H1 (cell line): ENCODE measurements at places on chromosomes 12 and 14. TPM values are rescaled to one million over a fixed set of nuclear protein-coding genes. Genes with fewer than 3 reads are reported as not detected.

Gene ANG
- 2.2 and 4.3 TPM in 2 replicates for total RNA-seq

Gene RTL1
- not detected in 2 replicates for total RNA-seq

Gene LRTM2
- total RNA-seq = not detected in 2 replicates

- peaks cover 4% of the 10 kb centered on the region; the same call in 1 of the 2 replicates for H3K36me3 ChIP-seq
- DNase-seq = no peak
- no peaks in the 10 kb centered on the region for H3K27me3 ChIP-seq
Measured at GRCh38 chr14:50667996-50668825, at the start of gene SAV1. SAV1 (minus strand) TSS chr14:50668306; CDS start chr14:50667967, 339 bp downstream.

GRCh38 chr14:51216602-51217001 lies 23.4 kb upstream of the TMX1 start:
- H3K4me3 ChIP-seq = no peak overlapping the region
- H3K4me1 ChIP-seq = no peaks in the 10 kb centered on the region
- no peaks in the 10 kb centered on the region for H3K36me3 ChIP-seq
- H3K27ac ChIP-seq = no peak overlapping the region

DNA sequence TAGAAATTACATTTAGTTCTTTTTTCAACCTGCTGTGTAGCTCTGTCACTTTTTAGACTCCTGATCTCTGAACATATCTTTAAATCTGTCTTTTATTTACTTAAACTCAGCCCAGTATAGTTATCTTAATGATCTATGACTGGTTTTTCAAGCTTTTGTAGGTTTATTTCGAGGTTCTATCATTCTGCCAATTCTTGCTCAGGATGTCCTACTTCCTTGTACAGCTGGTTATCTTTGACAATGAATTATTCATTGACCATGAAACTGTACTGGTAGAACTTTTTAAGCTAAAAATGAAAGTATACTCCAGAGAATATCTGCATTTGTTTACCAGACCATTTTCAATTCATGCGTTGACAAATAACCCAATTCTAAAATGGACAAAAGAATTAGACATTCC lies 37.8 kb downstream of the TC2N start:
- H3K4me3 ChIP-seq = no peak overlapping the region
- no peaks in the 10 kb centered on the region for H3K4me1 ChIP-seq
- no peak for DNase-seq
- no peaks in the 10 kb centered on the region for H3K36me3 ChIP-seq

GRCh38 chr12:111773801-111774551 lies 7.2 kb downstream of the ALDH2 start:
- H3K4me3 ChIP-seq = no peak overlapping the region
- no peaks in the 10 kb centered on the region for H3K36me3 ChIP-seq
- no peak overlapping the region for H3K27ac ChIP-seq
- DNase-seq = no peak
- H3K4me1 ChIP-seq = no peaks in the 10 kb centered on the region; the same call in none of the 2 replicates
